ENCODE measurements at places on chromosomes 1 and 21.

GRCh38 chr1:201396861-201397464 is 2.2 kb downstream of the LAD1 start:
- DNase-seq = no peak

DNA sequence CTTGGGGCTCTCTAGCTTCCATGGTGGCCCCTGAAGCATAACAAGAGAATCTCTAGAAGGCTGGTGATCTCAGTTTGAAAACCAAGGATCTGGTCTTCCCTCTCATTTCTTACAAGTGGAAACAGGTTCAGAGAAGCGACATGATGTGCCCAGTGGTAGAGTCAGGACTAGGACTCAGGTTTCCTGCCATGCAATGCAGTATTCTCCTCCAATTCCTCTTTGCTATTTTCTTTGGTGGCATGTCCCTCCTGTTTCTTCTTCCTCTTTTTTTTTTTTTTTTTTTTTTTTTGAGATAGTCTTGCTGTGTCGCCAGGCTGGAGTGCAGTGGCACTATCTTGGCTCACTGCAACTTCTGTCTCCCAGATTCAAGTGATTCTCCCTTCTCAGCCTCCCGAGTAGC is 195.6 kb upstream of the C1orf105 start:
- no peak for DNase-seq

GRCh38 chr1:107804134-107804533 is 160.8 kb downstream of the VAV3 start:
- DNase-seq = no peak

DNA sequence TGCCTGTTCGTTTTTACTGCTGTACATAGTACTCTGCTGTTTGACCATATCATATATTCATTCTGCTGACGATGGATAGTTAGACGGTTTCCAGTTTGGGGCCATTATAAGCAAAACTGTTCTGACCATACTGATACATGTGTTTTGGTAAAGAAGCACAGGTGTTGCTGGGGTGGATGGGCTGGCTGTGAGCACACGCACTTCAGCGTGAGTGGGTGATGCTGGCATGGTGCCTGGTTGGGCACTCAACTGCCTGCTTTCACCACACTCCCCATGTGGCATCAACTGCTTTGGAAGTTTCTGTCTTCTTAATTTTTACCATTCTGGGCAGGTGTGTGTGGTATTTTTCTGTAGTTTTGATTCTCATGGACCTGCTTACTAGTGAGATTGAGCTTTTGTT is 37.3 kb downstream of the ADARB1 start:
- no peak for DNase-seq

DNA sequence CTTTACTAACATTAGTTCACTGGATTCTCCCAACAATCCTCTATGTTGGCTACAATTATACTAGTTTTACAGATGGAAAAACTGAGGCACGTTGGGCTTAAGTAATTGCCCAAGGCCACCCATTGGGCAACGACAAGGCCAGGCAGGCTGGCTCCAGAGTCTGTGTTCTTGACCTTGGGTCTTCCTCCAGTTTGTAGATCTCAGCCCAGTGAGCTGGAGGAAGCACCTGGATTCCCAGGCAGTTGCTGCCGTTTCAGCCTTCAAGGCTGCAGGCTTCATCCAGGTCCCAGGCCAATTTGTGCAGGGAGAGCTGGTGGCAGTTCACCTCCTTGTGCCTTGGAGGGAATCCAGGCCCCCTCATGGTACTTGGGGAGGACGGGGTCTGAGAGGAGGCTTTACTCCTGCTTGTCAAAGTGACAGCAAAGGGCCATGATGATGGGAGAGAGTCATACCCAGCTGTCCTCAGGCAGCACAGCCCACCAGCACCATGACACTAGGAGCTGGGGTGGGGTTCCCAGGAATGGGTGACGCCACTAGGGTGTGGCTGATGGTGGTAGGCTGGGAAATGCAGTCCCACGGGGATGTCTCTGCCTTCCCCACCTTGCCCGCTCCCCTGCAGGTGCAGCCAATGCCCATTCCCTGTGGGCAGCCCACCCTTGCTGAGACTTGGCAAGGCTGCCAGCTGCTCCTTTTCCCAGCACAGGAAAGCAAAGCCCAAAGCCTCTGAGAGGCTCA is 27.1 kb downstream of the PKP1 start:
- no peak for DNase-seq

- DNase-seq = no peak
Measured at GRCh38 chr1:67540733-67541125, 110.5 kb upstream of the SERBP1 start.

DNA sequence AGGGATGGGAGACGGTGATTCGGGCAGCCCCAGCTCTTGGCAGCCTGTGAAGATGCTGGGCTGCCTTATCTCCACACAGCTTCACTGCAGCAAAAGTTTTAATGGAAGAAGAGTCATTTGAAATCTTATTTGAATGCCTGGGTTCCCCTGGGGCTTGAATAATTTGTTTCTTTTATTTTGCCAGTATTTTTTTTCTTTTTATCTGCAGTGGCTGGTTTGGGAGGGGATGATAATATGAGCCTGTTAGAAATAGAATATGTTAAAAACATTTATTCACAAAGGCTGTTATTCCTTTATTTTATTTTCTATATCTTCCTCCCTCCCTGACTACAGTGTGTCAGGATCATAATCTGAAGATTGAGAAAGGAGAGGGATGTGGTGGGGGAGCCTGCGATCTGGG is 103.4 kb downstream of the ARHGEF10L start:
- DNase-seq = no peak

GRCh38 chr1:219938706-219939105 is 10.3 kb upstream of the SLC30A10 start:
- DNase-seq = no peak

Measured in left renal cortex interstitium (tissue), 4 donors.